ENCODE measurements at places on chromosomes 4 and X.

- no peak for DNase-seq
These were observed 3.4 kb upstream of the ITGB1BP2 start for GRCh38 chrX:71298119-71298518.

- DNase-seq: no peak
These were observed 61.6 kb upstream of the TEX13A start for GRCh38 chrX:105282077-105282476.

DNA sequence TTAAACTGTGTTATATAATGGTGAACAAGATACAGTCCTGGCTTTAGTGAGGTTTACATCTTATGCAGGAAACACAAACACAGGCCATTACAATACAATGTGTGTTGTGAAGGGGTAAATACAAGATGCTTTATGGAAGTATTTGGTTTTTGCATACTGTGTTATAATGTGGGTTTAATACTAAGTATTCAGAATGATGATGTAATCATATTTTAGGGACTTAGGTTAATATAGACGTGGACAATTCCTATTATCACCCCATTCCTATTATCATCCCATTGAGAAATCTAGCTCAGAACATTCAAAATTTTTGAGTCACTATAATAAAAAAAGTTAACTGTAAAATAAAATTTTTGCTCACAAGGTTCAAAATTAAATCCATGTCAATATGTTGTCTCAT lies 24.1 kb downstream of the MMAA start:
- no peak for DNase-seq

DNA sequence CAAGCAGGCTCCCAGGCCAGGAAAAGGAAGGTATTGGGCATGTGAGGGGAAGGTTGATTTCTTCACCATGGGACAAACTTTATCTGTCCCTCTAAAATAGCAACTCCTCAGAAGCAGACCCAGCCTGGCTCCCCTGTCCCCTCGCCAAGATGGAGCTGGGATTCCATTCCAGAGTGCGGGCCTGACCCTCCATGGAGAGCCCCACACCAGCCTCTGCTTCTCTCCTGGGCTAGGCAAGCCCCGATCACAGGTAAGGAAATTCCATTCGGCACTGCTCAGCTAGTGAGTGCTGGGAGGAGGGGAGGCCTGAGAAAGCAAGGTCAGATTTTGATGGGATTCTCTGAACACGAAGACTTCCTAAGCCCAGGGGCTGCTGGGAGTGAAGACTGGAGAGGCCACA lies 98.4 kb downstream of the EFNB1 start:
- no peak for DNase-seq

- no peak for DNase-seq
These were observed 16.1 kb upstream of the ATP8A1 start for GRCh38 chr4:42673082-42673425.

- no peak for DNase-seq
These were observed 140.0 kb upstream of the MSX1 start for GRCh38 chr4:4719436-4719835.

DNA sequence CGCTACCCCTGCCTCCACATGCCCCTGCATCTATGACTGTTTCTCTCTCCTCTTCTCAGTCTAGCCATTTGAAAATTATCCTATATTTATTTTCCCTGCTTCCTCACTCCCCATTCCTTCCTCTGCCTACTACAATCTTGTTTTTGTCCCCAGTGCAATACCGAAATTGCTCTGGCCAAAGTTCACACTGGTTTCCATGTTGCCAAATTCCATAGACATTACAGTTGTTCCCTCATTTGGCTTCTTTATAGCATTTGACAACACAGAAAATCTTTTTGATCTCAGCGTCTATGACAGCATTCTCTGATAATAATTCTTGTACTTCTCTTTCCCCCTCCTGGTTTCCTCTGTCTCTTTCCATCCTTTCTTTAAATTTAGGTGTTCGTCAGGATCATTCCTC lies 99.4 kb downstream of the GPR82 start:
- DNase-seq: no peak

DNA sequence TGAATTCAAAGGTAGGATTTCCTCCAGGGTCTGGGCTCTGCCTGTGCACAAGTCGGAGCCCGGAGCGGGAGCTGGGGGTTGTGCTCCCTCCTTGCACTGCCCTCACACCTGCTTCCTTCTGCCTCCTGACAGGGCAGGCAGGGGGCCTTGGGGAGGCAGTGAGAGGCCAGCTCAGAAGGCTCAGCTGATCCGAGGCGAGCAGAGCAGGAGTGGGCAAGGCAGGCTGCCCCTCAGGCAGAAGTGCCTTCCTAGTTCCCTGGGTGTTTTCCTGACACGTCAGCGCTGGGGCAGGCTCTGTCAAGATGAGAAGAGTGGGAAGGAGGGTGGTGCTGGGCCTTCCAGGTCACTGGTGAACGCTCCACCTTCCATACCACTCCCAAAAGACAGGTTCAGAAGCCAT lies 5.5 kb upstream of the IRAK1 start:
- DNase-seq: no peak

DNA sequence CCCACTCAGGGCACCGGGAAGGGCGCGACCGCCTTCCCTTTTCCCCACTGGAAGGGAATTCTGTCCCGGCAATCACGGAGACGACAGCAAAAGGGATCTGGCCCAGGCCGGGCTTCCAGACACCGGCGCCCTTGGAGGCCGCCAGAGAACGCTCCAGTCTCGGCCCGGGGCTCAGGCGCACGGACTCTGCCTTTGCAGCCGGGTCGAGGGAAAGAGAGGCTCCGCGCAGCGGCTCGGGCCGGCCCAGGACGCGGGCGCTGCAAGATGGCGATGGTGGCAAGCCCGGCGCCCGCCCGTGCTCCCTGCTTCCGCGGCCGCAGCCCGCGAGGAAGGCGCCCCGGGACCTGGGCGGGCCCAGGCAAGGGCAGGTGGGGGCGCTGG lies 1.1 kb downstream of the CTBP1 start:
- DNase-seq: no peak

DNA sequence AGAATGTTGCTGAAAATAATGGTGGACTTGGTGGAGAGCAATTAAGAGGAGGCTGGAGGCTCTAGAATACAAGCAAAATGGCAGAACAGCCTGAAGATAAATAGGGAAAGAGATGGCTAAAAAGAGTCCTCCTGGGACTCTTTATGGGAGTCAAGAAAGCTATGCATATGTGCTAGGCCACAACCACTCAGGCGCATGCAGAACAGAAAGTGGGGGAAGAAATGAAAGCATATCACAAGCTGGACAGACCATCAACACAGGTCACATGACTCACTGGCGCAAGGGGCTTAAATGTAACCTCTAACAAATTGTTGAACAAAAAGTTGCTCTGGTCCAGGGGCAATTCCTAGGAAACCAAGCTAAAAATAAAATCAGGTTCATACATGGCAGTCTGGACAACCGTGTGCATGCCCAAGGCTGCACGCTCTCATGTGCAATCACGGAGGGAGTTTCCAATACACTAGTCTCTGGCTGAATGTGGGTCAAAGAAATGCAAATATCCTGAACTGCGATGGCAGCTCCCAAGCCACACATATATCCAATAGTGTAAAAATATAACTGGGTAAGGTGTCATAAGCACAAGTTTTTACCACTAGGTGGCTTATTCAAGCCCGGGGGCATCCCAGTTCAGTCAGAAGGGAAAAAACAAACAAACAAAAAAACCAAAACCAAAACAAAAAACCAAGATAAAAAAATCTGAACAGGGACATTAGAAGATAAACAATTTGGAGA lies 45.4 kb downstream of the ZNF711 start:
- DNase-seq: no peak

GRCh38 chr4:69536980-69537379 lies 41.3 kb upstream of the UGT2B4 start:
- no peak for DNase-seq

DNA sequence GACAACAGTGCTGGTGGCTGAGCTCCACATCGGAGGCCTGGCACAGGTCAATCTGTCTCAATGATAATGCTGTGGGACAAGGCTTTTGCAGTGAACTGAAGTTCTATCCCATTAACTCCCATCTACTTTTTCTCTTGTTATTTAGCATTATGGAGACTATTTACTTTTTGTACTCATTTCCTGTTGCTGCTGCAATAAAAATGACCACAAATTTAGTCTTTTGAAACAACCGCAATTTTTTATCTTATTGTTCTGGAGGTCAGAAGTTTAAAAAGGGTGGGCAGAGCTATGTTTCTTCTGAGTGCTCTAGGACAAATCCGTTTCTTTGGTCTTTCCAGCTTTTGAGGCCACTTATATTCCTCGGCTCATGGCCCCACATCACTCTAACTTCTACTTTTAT lies 111.0 kb upstream of the PITX2 start:
- DNase-seq: no peak

DNA sequence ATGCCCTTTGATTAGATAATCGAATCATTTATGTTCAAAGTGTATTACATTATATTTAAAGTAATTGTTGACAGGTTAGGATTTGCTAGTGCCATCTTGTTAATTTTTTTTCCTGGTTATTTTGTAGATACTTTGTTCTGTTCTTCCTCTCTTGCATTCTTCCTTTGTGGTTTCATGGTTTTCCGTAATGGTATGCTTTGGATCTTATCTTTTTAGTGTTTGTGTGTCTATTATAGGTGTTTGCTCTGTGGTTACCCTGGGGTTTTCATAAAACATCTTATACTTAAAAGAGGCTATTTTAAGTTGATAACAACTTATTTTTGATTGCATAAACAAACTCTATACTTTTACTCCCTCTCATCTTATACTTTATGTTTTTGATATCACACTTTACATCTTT lies 108.2 kb upstream of the SRD5A3 start:
- DNase-seq: no peak

DNA sequence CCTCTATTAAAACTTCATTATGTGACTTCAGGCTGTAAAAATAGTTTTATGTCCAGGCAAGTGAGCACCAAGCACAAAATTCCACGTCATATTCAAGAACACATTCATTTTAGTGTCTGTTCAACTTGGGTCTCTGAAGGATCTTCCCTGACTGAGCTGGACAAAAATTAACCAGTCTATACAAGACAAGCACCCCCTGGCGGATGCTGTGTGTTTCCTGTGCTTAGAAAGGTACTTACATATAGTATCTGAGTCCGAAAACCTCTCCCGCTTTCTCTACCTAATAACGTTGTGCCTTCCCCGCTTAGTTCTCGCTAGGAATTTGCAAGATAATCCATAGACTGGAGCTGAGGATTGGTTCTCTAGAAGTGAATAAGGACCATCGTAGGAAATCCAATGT lies 2214.5 kb upstream of the TENM3 start:
- no peak for DNase-seq

DNA sequence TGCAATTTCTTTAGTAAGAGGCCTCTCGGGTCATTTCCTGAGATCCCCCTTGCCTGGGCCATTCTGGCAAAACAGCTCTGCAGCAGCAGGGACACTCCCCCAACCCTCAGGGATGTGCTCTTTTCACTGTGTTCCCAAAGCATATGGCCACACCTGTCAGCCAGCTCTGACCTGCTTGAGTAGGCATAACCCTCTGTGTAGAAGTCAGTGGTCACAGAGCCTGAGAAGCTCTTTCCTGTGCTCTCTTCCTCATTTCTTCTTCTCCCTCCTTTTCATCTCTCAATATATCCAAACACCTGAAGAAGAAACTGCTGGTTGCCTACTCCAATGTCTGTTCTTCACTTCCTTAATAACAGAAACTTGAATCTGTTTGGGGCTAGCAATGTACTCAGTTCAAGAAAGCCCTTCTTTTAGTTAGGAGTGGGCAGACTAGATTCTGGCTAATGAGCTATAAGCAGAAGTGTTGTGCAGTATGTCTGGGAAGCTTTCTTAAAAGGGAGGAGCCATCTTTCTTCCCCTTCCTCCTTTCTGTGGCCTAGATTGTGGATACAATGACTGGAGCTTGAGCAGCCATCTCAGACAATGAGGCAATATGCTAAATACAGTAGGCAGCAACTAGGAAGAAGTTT lies 73.3 kb downstream of the PRPS1 start:
- DNase-seq: no peak

- DNase-seq: no peak
These were observed 46.4 kb downstream of the TBC1D14 start for GRCh38 chr4:6956087-6956433.

DNA sequence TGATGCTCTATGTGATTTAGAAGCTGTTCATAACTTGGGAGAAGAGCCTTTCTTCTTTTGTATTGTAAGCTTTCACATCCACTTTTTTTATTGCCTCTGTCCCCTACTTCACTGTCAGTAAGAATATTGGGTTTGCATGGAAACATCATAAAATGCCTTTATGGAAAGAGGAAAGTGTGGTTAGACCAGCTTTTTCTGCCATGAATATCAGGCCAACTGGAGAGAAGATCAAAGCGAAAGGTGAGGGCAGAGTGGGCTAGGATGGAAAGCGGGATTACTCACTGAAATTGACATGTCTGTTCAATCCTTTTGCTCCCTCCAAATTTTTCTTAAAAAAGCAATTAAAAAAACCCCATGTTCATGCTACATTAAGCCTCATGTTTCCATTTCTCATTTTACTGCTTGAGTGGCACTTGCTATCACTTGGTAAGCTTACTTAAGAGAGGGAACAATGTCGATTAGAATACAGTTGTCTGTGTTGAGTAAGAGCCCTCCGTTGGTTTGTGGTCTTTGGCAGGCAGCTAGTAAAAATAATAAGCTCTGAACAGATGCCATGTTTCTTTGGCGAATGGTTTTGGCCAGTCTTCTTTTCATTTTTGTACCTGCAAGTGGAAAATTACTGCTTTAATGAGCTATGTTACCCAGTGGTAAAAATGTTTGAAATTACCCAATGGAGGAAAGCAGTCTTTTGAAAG lies 35.9 kb downstream of the SUPT20HL1 start:
- DNase-seq: no peak

DNA sequence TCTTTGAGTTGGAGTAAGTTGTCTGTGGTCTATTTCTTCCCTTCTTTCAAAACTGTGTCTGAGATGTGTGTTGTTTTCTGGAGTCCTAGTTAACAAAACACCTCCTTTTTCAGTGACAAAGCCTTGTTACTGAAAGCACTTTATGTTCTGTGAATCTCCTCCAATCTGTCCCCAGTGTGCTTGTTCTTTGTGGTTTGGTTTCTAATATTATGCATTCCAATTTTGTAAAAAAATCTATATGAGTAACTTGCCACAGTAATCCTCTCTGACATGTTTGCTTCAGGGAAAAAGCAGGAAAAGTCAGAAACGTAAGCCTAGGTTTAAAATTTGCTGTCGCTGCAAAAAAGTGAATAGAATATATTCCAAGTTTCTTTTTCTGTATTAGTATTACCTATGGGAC lies 12.4 kb downstream of the PRRG1 start:
- no peak for DNase-seq
